ENCODE measurements at places on chromosomes 4 and X.

GRCh38 chr4:164446516-164446915, 307.4 kb upstream of the SMIM31 start:
- no peak for DNase-seq

GRCh38 chrX:136742721-136743379, 37.9 kb downstream of the ARHGEF6 start:
- DNase-seq, result no peak

GRCh38 chr4:3368334-3368733, 73.4 kb upstream of the HGFAC start:
- DNase-seq, result no peak

DNA sequence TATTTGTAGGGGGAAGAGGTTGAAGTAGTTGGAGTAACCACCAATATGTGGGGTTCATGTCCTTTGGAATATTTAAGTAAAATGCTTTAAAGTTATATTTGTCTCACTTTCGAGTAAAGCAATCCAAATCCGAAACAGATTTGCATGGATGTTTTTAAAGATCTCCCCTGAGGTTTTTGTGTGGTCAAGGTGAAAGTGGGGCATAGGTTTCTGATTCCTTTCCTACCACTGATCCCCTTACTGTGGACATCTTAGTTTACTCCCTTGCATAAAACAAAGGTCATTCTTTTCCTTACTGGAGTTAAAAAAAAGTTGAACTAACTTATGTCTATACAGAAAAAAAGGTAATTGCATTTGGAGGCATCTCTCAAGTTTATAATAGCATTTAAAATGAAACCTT, 71.9 kb upstream of the PHOX2B start:
- no peak for DNase-seq

GRCh38 chr4:138235419-138235952, 6.7 kb downstream of the SLC7A11 start:
- no peak for DNase-seq

DNA sequence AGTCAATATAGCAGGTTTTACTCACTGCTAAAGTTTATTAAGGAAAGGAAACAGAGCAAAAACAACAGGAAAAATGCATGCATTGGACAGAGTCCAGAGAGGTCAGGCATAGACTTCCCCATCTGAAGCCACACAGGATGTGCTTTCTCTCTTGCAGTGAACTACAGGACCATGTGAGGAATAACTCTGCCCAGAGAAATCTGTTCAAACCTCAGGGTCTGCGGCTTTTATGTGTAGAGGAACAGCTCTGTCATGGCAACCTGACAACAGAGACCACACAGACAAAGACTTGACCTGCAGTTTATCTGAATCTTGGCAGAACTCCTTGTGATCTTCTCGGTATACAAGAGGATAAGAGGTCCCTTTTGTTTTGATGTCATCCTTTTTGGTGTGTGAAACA, 46.3 kb upstream of the LONRF3 start:
- no peak for DNase-seq

GRCh38 chr4:121011780-121012340, 60.5 kb downstream of the NDNF start:
- no peak for DNase-seq

DNA sequence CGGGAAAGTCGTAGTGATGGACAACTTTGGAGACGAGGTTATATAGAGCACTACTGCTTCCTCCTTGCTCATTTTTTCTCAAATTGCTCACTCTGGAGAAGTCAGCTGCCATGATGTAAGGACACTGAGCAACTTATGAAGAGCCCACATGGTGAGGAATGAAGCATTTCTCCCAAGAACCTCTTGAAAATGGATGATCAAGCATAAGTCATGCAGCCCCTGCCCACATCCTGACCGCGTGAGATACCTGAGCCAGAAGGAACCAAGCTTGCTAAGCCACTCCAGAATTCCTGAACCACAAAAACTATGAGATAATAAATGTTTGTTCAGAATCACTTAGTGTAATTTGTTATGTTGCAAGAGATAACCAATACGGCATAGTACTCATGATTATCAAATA, 42.8 kb downstream of the PDE5A start:
- DNase-seq, result no peak

DNA sequence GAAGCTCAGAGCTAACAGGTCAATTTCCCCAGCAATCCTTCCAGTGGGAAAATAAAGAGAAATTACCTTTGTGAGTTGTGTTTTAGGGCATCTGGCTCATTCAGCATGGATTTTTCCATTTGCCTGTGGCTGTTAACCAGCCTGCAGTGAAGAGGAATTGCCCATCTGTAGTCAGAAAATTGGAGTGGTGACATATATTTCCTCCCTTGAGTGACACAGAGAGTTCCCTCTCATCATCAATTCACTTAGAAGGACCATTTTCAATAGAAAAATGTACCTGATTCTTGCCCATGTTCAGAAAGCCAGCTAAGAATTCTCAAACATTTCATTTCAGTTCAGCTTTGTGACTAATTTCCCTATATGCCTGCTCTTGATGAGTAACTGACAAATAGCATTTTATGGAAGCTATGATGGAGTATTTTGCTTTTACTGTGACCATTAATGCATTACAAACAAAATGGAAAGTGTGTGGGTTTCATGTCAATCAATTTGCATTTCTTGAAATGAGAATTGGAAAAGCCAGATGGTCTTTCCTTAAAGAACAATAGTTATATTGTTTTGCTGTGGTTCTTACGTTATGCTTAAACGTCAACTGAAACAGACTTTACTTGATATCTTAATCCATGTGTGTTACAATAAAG, 155.8 kb downstream of the NWD2 start:
- no peak for DNase-seq

- no peak for DNase-seq
Measured at GRCh38 chrX:153474718-153475117, 4.3 kb upstream of the HAUS7 start.
